ENCODE measurements at places on chromosomes 12 and 14.

DNA sequence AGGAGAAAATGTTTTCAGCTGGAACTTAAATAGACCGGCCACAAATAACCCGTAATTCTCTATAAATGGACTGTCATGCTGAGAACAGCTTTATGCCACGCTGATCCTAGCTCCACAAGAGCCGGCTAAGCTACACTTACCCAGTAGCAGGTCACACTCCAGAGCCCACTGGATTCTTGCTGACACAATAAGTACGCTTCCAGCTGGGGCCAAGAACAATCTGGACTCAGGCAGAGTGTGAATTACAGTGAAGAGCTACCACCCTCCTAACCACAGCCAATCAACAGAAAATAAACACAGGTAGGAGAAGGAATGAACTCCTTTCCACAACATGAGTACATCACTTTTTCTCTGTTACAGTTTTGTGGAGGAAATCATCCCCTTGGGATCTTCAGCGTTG lies 531.3 kb downstream of the GALC start:
- DNase-seq: no peak

- no peak for DNase-seq
These were observed 8.1 kb upstream of the GLRX5 start for GRCh38 chr14:95526483-95527386.

GRCh38 chr14:71749613-71750238 lies 182.5 kb upstream of the RGS6 start:
- DNase-seq: no peak

DNA sequence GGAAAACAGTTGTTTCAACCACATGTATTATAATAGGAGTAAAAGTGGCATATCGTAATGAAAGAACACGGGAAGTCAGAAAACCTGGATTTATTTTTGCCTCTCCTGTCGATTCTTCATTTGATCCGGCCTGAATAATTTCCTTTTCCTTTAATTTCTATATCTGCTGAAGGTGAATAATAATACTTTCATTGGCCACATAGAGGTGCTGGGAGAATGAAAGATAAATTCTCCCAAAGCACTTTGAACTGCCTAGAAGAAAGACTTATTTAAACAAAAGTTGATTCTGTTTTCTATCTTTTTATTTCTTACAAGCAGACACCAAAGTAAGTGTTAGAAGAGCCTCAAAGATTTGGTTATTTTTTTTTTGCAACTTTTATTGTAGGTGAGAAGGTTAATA lies 339.1 kb downstream of the RAD51B start:
- DNase-seq: no peak

- no peak for DNase-seq
These were observed 46.8 kb upstream of the OR5AU1 start for GRCh38 chr14:21202463-21203358.

- DNase-seq: no peak
These were observed 233.3 kb upstream of the SSTR1 start for GRCh38 chr14:37974421-37974820.

- DNase-seq: no peak
These were observed 371.2 kb downstream of the BCL11B start for GRCh38 chr14:98900798-98901197.

DNA sequence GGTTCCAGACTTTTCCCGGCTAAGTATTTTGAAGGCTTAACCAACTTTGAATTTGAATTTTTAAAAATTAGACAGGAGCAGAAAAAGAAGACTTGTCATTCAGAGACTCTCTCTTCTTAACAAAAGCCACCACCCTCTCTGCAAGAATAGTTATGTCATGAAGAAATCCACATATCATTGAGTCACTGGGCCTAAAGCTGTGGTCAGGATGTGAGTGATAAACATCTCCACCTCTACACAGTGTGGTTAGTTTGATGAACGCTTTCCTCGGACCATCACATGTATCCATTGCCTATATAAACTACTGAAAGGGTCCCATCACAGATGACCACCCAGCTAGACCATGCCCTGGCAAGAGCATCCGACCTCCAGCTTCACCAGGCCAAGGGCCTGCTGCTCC lies 226.1 kb downstream of the KSR2 start:
- no peak for DNase-seq

DNA sequence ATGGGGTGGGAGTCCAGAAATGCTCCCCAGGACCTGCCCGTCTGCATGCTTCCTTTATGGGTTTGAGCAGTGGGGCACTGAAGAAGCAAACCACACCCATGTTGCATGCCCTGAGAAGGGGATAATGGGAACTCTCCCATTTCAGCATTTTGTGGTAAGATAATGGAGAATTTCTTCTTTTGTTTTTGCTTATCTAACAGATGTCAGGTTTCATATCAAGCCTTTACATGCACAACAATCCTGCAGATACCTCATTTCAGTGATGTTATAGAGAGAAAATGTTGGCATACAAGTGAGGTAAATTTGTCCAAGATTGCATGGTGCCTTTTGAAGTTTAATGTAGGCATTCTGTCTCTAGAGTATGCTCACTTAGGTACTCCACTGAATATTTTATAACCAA lies 177.0 kb downstream of the ALX1 start:
- DNase-seq: no peak

DNA sequence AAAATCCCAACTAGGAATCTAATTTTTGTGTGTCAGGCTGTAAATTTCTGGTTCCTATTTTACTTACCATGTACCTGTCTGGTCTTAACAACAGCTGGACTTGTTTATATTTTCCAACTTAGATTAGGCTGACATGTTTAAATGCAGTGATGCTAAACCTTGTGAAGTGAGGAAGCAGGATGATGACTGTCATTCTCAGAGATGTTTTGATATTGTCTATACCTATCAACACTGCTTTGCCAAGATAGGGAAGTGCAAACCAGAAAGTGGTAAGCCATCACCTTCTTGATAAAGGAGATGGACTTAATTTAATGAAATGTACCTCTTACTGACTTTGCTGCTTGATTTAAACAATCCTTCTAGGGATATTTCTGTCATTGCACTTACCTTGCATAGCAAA lies 2.1 kb downstream of the BICD1 start:
- no peak for DNase-seq

DNA sequence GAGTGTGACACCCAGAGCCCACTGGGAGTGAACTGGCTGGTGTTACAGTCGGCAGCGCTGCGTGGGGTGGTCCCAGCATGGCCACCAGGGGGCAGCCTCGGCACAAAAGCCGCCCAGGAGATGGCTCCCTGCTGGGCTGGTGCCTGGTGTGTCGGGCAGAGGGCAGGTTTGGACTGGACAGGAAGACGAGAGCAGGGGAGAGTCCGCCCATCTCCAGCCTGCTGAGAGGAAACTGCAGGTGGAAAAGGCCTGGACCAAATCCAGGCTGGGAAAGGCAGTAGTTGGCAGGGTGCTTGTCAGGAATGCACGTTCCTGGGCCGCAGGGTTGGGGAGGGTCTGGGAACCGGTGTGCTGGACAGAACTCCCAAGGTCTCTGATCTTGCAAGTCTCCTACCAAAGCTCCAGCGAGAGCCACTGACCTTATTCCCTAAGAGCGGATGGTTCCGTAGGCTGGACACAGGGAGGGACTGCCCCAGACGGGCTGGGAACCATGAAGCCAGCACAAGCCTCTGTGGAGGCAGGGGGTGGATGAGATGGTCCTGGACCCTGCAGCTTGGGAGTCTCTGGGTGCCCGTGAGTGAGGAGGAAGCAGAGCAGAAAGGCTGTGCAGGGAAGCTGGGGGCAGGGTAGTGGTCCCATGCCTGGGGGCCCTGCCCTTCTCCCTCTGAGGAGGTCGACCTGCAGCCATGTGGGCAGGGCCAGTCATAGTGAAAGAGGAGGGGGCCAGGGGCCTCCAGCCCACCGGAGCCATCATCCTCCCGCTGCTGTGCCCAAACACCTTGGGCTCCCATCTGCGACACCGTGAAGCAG lies 1.8 kb downstream of the AHNAK2 start:
- peak; percentile 40 for DNase-seq

DNA sequence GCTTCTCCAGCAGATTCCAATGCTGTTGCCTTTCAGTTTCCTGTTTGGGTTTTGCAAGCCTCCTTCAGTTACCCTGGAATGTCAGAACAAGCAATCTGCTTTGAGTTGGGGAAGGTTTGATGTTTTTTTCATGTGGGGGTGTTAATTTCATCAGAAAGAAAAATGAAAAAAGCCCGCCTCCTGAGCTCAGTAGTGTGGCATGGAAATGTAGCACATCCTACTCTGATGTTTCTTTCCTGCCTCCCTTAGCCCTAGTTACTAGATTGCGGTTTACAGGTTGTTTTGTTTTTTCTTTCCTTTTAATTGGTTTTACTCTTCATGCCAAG lies 22.6 kb downstream of the IFNG-AS1 start:
- no peak for DNase-seq

- no peak for DNase-seq
These were observed 29.6 kb downstream of the PMCH start for GRCh38 chr12:102167821-102168604.

DNA sequence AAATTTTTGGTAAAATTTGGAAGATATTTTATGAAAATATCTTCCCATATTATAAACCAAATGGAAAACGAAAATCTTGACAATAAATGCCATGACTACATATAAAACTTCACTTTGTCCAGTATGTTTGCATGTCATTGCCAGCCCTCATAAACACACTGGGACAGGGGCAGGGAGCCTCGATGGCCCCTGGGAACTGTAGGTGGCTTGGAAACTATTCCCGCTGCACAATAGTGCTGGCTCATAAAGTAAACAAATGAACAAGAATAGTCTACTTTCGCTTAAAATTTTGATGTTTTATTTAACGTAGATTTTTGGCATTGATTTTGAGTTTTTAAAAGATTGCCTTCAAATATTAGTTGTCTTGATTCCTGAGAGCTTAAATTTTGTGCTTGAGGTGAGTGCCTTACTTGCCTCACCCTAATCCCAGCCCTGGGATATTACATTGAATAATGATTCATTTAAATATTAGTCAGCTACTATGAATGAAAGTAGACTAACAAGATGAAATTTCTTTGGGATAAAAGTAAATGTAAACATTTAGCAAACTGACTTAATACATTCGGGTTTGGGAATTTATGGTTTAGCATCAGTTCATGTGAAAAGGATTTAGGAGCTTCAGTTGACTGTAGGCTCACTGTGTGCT lies 74.0 kb upstream of the PKP2 start:
- no peak for DNase-seq

- DNase-seq: no peak
These were observed 54.7 kb upstream of the PLEKHG3 start for GRCh38 chr14:64649383-64649998.

DNA sequence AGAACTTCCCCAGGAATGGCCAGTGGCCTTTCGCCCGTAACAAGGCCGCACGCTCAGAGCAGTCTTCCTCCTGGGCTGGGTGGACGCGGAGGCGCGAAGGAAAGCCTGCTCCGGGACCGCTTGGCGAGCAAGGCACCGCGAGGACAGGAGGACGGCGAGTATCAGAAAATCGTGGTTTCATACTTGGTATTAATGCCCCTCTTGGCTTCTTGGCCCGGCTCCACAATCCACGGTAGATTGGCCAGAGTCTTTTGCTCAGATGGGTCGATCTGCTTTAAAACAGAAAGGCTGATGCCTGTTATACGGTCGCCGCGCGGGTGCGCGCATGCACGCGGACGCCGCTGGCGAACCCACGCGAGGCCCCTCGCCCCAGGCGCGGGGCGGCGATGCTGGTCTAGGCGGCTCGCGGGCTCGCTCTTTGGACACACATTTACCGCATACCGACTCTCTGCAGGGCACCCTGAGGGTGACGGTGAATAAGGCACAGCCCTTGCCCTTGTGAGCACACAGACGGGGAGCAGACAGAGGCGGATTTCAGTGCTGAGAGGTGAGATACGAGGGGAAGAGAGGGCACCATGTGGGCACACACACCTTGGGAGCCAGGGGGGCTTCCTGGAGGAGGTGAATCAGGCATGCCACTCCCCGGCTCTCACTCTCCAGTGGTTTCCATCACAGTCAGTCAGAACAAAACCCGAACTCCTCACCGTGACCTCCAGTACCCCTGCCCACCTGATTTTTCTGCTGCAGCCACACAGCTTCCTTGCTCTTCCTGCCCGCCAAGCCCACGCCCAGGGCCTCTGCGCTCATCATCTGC lies 100.7 kb downstream of the APAF1 start:
- no peak for DNase-seq

- DNase-seq: no peak
These were observed 1.2 kb downstream of the EDDM3B start for GRCh38 chr14:20769421-20769820.

- no peak for DNase-seq
These were observed 778 bp downstream of the AGAP2 start for GRCh38 chr12:57737467-57738460.

GRCh38 chr14:69879175-69880043 lies at the start of gene SMOC1:
Gene SMOC1, plus strand, starts transcription at chr14:69879416. Its CDS starts 263 bp downstream, at chr14:69879679.
- no peak for DNase-seq

- DNase-seq: no peak
These were observed 2.7 kb upstream of the KLC1 start for GRCh38 chr14:103626146-103626850.

DNA sequence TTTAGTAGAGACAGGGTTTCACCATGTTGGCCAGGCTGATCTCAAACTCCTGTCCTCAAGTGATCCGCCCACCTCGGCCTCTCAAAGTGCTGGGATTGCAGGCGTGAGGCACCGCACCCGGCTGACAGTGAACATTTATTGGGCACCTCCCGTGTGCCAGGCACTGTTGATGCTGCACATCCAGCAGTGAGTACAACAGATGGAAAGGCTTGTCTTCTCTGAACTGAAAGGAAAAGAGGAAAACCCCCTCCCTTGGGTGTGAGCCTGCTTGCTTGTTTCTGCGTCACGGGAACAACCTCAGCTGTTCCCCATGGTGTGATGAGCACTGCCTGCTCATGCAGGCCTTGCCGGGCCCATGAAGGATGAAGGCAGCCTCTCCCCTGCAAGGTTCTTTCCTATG lies 39.5 kb downstream of the DGLUCY start:
- no peak for DNase-seq

GRCh38 chr12:28994179-28994715 lies 154.8 kb upstream of the FAR2 start:
- DNase-seq: no peak

GRCh38 chr14:35341751-35342488 lies 49.7 kb downstream of the PSMA6 start:
- DNase-seq: peak; percentile 87

DNA sequence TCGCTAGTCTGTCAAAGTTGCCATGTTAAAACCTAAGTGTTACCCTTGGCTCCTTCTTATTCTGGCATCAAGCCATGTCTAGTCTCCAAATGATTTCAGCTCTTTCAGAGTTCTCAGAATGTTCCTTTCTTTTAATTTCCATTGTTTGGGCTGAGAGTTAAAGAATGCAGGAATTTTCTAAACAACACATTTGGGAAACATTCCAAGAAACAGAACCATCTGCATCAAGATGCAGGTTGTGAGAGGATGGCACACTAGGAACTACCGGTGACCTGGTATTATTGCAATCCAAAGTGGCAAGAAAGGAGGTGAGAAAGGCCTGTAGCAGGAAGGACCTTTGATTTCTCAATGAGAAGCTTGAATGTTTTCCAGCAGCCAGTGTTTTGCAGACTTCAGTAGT lies 30.1 kb downstream of the SLC35F4 start:
- DNase-seq: no peak

GRCh38 chr12:68236421-68237059 lies 10.9 kb upstream of the IL26 start:
- no peak for DNase-seq

GRCh38 chr12:15336768-15337553 lies 14.7 kb downstream of the PTPRO start:
- DNase-seq: peak; percentile 32

GRCh38 chr12:106769078-106769477 lies 5.4 kb upstream of the RIC8B start:
- DNase-seq: no peak

- DNase-seq: no peak
These were observed 18.6 kb upstream of the ITGA5 start for GRCh38 chr12:54437697-54438096.

Measured in AG09319 (cell line).